ENCODE measurements at places on chromosomes 3 and 15. TPM values are rescaled to one million over a fixed set of nuclear protein-coding genes. Genes with fewer than 3 reads are reported as not detected.

GRCh38 chr3:50633230-50633790, 16.4 kb downstream of the MAPKAPK3 start:
- H3K4me1 ChIP-seq, result peaks cover 7% of the 10 kb centered on the region
- DNase-seq, result no peak
- no peak overlapping the region for H3K27ac ChIP-seq
- no peaks in the 10 kb centered on the region for H3K27me3 ChIP-seq

GRCh38 chr3:42654331-42655201, 1.1 kb downstream of the ZBTB47 start:
- DNase-seq, result peak; percentile 57
- H3K27ac ChIP-seq, result no peak overlapping the region
- no peaks in the 10 kb centered on the region for H3K36me3 ChIP-seq
- H3K4me1 ChIP-seq, result peaks cover 13% of the 10 kb centered on the region

The LSAMP gene
- 20.7 TPM for total RNA-seq

DNA sequence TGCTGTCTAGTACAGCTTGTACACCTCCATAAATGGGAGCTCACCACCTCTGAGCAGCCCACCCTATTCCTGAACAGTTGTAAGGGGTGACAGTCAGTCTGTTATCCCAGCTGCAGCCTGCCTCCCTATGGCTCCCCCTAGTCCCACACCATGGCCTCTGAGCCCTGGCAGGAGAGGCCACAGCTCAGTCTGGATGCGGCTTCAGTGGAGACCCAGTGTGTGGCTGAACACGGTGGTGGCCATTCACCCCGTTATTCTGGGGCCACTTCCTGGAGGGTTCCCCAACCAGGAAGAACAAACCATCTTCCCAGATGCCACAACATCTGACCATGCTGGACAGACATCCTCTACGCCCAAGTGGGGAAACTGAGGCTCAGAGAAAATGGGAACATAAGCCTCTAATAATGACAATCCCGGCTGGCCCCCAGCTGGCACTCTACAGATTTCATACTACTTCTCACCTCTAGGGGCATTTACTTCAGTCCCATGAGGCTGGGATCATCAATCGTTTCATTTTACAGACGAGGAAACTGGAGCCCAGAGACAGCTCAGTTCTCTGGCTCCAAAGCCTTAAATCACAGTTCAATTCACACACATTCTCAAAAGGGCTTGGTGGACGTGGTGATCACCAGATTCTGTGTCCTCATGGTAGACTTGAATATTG, 9.2 kb upstream of the GRIP2 start:
- H3K4me1 ChIP-seq, result peaks cover 6% of the 10 kb centered on the region
- no peak overlapping the region for H3K4me3 ChIP-seq
- no peak for DNase-seq
- H3K27ac ChIP-seq, result no peak overlapping the region
- H3K27me3 ChIP-seq, result peaks cover 14% of the 10 kb centered on the region
- H3K36me3 ChIP-seq, result no peaks in the 10 kb centered on the region

DNA sequence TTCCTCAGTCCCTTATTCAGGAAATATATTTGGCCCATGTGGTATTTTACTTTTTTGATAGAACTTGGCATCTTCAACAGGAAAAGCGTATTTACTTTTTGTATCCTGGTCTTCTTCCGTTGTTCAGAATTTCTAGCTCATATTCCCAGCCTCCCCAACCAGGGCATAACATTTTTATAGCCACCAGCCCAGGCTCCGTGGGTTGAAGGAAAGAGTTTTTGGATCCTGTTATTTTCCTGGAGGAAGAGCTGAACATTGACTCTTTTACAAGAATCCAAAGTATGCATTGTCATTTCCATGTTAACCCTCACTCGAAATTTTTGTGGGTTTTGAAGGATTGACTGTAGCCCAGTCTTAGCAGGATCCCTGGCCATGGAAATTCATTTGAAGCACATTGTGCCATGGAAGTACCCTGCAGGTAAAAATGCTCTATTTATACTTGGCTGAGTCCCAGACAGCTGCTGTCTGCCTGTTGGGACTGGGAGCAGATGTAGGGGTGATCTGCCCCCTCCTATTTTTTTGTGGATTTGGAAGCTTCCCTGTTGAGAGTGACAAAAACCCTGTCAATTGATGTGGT, 98.8 kb downstream of the AKAP13 start:
- DNase-seq, result no peak
- no peaks in the 10 kb centered on the region for H3K27me3 ChIP-seq
- H3K36me3 ChIP-seq, result no peaks in the 10 kb centered on the region
- H3K4me3 ChIP-seq, result no peak overlapping the region
- peak overlapping the region; percentile 48 for H3K27ac ChIP-seq
- peaks cover 39% of the 10 kb centered on the region for H3K4me1 ChIP-seq

The CYP1A2 gene
- total RNA-seq, result not detected

GRCh38 chr3:108516881-108517280, 6.5 kb upstream of the MYH15 start:
- H3K36me3 ChIP-seq, result no peaks in the 10 kb centered on the region
- no peak overlapping the region for H3K27ac ChIP-seq
- H3K4me3 ChIP-seq, result no peak overlapping the region
- no peak for DNase-seq
- peaks cover 3% of the 10 kb centered on the region for H3K4me1 ChIP-seq

The SLC15A2 gene
- 4.2 TPM for total RNA-seq

DNA sequence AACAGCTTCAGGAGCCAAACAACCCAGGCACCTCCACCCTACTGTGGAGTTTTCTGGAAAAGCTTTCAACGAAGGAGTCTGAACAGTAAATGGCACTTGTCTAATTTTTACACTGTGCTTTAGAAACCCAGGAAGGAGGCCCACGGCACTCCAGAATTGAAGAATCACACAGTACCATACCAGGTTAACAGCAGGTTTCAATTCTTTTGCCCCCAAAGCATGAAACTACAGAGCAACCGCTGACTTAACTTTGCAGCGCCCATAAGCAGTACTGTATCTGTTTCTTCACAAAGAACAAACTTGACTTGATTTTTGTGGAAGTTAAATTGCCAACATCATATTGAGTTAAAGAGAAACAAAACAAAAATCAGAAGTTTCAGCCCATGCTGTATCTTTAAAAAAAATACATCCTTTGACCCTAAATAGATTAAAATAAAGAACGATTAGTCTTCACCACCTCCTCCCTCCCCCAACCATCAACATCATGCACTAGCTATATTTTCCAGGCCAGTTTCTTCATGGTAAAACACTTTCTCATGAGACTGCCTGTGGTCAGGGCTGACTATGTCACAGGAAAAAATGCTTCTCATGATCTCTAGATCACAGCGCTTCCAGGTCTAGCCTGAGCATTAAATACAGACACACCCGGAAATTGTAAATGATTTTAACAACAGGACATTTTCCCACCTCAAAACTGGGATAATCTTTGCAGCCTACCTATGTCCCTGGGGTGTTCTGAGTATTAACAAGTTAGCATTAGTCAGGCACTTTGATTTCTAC, 456.3 kb downstream of the FOXP1 start:
- H3K4me3 ChIP-seq, result peak overlapping the region; percentile 41
- H3K27me3 ChIP-seq, result no peaks in the 10 kb centered on the region
- DNase-seq, result no peak
- peak overlapping the region; percentile 76 for H3K27ac ChIP-seq
- H3K36me3 ChIP-seq, result peaks cover 6% of the 10 kb centered on the region

DNA sequence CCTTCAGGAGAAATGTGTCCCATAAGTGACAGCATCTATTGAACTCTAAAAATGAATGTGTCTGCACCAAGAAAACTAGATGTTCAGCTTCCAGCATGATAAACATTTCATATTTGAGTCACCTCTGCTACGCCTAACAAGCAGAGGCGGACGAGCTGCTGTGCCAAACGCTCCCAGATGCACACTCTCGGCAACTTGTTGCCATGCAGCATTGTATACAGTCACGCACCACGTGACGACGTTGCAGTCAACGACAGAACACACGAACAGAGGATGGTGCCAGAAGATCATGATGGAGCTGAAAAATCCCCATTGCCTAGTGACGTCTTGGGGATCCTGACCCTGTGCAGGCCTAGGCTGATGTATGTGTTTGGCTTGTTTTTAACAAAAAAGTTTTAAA, 137.5 kb downstream of the XXYLT1 start:
- H3K36me3 ChIP-seq, result no peaks in the 10 kb centered on the region
- peaks cover 4% of the 10 kb centered on the region for H3K4me1 ChIP-seq
- H3K27me3 ChIP-seq, result no peaks in the 10 kb centered on the region
- H3K27ac ChIP-seq, result no peak overlapping the region
- DNase-seq, result no peak

DNA sequence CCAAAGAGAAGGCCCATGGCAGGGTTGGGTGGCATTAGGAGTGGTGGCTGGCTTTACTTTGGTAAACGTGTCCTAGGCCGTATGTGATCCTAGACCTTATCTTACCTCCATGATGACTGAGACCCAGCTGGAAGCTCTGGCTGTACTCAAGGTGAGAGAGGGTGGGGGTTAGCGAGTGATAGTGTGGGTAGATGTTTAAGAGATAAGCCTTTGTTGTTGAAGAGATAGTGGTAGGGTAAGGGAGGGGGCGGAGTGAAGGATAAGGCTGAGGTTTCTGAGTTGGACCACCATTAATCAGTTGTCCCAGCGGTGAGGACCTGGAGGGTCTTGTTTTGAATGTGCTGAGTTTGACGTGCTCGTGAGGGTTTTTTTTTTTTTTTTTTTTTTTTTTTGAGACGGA, 61.5 kb upstream of the ULK4 start:
- DNase-seq, result no peak
- H3K4me3 ChIP-seq, result no peak overlapping the region
- H3K36me3 ChIP-seq, result peaks cover 3% of the 10 kb centered on the region
- no peaks in the 10 kb centered on the region for H3K27me3 ChIP-seq
- peaks cover 34% of the 10 kb centered on the region for H3K4me1 ChIP-seq

The DPPA2 gene
- 0.69 TPM for total RNA-seq

DNA sequence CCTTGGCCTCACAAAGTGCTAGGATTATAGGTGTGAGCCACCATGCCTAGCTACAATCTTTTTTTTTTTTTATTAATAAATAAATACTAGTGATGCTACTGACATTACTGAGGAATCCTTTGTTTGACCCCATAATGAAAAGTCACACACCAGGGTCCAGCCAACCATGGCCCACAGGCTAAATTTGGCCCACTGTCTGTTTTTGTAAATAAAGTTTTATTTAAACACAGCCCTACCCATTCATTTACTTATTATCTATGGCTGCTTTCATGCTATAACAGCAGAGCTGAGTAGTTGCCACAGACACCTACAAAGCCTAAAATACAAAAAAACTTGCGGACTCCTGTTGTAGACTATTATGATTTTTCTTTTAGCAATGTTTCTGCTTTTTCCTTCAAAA, 7.4 kb downstream of the INTS14 start:
- H3K36me3 ChIP-seq, result peaks cover 8% of the 10 kb centered on the region
- no peaks in the 10 kb centered on the region for H3K27me3 ChIP-seq
- no peak for DNase-seq
- no peak overlapping the region for H3K27ac ChIP-seq
